ENCODE measurements at places on chromosomes 7 and 10.

DNA sequence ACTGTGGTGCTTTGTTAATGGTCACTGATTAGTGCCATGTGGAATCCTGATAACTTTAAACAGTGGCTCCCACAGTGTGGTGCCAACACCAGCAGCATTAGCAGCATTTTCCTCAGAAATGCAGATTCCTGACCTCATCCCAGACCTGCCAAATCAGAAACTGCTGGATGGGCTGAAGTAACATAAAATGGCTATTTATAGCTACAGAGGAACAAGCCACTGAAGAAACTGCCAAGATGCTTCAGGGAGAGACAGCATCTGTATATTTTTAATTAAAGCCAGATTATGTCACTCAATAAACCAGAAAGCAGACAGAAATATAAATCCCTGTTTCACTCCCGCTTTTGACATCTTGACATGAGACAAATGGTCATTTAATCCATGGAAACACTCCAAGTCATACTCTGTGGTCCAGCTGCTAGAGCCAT, 178.5 kb downstream of the AMPH start:
- peak; percentile 53 for DNase-seq

GRCh38 chr7:31455844-31456243, 58.0 kb upstream of the ITPRID1 start:
- no peak for DNase-seq

DNA sequence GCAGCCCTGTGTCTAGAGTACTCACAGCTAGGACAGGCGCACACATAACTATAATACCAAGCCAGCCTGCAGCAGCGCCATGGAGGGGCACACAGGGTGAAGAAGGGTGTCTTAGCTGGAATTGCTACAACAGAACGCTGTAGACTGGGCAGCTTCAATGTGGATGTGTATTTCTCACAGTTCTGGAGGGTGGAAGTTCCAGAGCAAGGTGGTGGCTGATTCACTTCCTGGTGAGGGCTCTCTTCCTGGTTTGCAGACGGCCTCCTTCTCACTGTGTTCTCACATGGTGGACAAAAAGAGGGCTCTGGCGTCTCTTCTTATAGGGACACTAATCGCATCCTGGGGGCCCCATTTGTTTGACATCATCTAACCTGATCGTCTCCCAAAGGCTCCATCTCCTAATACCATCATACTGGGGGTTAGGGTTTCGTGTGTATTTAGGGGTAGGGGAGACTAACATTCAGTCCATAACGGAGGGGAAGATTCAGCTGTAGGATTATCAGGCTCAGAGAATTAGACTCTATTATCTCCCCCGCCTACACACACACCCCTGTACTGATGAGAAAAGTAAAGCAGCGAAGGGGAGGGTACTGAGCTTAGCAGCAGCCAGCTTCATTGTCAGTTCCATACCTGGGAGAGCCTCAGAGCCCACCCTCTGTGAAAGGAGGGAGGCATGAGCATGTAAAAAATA, 289.1 kb downstream of the CCDC3 start:
- no peak for DNase-seq

- no peak for DNase-seq
Measured at GRCh38 chr10:34736976-34737771, 77.9 kb downstream of the PARD3 start.

GRCh38 chr7:92076509-92076908, 57.8 kb downstream of the CYP51A1 start:
- DNase-seq: no peak

All from fibroblast of skin of left biceps (primary cell).